ENCODE measurements at places on chromosomes 5 and 9. TPM values are rescaled to one million over a fixed set of nuclear protein-coding genes. Genes with fewer than 3 reads are reported as not detected.

The HK3 gene
- total RNA-seq, result 0.22 TPM

The F2R gene
- 5.9 TPM for total RNA-seq

The IL4 gene
- not detected for total RNA-seq

The GRIN3A gene
- total RNA-seq, result not detected

The BTNL3 gene
- total RNA-seq, result not detected

The TMEM141 gene
- total RNA-seq, result 28.5 TPM

DNA sequence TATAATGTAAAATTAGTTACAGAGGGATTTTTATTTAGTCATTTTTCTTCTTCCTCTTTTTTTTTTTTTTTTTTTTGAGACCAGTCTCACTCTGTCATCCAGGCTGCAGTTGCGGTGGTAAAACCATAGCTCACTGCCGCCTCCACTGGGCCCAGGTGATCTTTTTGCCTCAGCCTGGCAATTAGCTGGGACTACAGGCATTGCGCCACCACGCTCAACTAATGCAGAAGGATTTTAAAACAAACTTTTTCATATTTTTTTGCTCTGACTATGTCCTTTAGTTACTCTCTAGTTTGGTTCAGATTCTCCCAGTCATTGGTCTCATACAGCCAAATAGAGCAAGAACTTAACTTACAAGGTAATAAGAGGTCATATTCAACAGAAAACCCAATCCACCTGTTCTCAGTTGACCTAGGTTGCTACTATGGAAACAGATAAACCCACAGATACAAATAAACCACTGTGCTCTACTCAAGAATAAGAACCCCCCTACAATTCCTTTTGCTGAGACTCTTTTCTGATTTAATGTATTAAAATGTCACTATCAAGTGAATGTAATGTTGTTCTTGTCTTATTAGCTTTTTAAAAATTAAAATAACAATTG, 50.1 kb upstream of the TTC39B start:
- DNase-seq, result peak; percentile 39

- DNase-seq, result no peak
Measured at GRCh38 chr5:10396552-10396951, 43.1 kb downstream of the MARCHF6 start.

The MEGF10 gene
- not detected for total RNA-seq

DNA sequence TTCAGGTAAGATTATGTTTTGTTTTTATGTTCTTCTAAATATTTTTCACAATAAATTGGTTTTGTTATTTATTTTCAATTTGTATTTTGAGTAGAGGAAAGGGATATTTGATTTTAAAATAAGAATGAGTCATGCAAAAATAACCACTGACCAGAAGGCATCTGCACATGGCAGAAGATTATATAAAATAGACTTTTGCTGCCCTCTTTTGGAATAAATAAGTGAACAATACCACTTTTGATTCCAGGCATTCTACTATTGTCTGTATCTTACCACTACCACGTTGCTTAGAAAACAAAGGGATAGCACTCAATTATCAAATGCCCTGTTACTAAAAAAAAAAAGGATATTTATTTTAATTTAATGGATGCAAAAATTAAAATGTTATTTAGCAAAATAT, 227.3 kb upstream of the ITGA1 start:
- no peak for DNase-seq
